ENCODE measurements at places on chromosomes 2 and 18.

DNA sequence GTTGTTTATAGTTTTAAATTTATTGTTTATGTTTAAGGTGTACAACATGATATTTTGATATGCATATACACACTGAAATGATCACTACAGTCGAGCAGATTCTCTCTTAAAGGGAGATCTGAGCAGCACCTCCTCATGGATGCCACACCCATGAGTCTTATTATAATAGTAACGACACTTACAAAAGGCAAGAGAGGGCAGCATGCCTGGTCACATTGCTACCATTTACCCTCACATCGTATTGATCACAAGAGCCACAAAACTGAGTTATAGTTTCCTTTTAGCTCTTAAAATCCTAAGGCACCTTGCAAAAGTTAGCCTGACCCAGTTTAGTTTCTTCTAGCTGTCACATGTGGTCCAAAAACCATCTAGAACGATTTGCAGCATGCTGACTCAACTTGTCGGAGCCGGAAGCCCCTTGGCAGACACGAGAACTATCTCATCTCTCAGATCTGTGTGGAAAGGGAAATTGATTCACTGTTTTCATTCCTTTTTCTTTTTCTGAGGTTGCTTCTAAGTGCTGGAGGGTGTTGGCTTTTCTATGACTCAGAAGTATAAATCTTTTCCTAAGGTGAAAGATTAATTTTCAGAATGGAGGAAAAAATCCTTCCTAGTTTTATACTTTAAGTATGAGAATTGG lies 85.3 kb downstream of the CDC42EP3 start:
- peak; percentile 80 for DNase-seq

DNA sequence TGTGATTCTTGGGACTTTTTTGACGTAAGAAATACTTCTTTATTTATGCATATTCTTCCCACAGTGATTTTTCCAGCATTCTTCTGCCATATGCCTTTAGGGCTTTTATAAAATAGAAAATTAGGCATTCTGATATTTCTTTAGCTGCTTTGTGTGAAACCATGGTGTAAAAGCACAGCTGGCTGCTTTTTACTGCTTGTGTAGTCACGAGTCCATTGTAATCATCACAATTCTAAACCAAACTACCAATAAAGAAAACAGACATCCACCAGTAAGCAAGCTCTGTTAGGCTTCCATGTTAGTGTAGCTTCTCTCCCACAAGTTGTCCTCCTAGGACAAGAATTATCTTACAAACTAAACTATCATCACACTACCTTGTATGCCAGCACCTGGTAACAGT lies 62.6 kb downstream of the EIF5B start:
- no peak for DNase-seq

DNA sequence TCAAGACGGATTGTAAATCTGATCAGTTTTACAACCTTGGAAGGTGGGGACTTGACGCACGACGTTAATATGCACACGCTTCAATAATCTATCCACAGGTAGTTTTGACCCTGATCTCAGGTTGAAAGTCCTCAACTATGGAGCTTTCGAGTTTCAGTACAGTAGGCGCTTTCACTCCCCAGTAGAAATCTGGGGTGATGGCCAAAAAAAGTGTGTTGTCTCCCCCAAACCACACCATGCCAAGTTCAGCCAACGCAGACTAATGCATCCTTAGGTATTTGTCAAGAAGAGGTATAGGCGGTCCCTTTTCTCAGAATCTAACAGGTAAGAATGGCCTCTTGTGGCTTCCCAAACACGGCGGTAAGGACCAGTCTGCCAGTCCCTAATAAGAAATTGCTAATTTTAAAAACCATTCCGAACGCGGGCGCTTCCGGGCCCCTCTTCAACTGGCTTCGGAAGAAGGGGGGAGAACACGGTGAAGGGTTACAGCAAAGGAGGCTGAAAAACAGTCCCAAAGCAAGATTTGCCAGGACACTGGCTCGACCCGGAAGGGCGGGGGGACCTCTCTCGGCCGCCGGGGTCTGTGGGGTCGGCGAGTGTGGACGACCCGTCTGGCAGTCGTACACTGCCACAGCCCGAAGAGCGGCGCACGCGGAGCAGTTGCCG lies 659 bp downstream of the FAM210A start:
- peak; percentile 2 for DNase-seq

GRCh38 chr18:3114451-3114850 lies 101.5 kb upstream of the LPIN2 start:
- DNase-seq, result no peak

DNA sequence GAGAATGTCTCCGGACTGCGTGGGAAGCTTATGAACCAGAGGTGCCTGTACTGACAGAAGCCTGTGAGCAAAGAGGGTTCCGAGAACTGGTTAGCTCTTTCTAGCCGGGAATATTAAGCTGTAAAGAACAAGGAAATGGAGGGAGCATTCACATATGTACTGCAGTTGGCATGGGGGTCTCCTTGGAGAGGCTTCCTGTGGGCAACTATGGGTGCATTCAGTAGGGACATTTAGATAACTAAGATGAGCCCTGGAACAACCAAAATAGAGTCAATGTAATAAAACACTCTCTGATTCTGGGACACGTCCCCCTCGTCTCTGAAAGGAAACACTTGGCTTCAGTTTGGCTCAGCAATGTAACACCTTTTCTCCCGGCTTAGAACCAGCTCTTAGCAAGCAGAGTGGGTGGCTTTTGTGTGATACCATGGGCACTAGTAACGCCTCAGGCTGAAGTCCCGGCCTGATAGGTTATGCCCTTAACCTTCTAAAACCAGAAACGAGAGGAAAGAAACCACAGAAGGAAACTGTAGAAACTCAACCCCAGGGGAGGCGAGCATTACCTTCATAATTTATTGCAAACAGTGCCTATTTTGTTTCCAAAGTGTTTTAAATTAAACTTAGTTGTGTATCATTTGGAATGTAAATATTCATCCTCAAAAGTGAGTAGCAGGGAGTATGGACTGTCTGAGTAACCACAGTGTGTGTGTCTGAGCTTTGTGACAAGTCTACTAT lies 48.8 kb upstream of the LPIN2 start:
- DNase-seq, result no peak

All from fibroblast of gingiva (primary cell).